ENCODE measurements at places on chromosomes 3 and 15.

GRCh38 chr3:50337175-50337861 is 3.3 kb downstream of the RASSF1 start:
- DNase-seq: peak; percentile 100

- no peak for DNase-seq
These were observed 240.2 kb downstream of the TP63 start for GRCh38 chr3:189871418-189871817.

- no peak for DNase-seq
These were observed 81.9 kb downstream of the CHL1 start for GRCh38 chr3:278300-279064.

DNA sequence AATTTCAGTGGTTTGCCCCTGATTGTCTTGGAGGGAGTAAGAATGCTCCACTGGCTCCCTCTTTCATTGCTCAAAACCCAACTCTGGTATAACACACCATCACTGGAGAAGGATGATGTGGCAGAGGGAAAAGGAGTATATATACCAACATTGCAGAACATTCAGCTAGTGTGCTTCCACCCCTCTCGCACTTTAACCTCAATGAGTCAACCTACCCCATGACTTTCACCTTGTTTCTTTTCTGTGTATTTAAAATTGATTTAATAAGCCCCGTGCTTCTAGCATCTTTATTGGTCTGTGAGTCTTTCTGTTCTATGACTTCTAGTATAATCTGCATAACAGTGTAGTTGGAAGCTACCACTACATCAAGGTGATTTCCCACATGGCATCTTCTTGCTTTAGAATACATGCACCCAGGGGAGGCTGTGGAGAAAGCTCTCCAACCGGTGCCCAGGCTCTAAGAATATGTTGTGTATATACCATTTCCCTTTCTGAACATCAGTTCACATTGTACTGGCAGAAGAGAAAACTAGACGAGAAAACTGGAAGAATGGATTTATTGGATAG is 595.1 kb upstream of the TGFBR2 start:
- no peak for DNase-seq

DNA sequence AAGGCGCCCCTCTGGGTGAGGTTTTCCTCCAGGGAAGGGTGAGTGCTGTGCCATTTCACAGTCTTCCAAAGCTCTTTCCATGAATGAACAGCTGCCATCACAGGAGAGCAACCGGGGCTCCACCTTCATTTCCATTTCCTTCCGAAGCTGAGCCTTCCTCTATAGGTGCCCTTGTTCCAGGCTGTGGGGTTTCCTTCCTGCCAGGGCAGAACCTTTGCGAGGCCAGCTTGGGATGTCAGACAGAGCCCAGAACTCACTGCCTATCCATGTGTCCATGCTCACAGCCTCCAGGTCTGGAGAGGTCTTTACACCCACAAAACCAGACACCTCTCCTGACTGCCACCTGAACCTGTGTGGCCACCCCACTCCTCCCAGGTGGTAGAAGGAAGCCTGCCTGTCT is 49.2 kb downstream of the SLCO2A1 start:
- no peak for DNase-seq

DNA sequence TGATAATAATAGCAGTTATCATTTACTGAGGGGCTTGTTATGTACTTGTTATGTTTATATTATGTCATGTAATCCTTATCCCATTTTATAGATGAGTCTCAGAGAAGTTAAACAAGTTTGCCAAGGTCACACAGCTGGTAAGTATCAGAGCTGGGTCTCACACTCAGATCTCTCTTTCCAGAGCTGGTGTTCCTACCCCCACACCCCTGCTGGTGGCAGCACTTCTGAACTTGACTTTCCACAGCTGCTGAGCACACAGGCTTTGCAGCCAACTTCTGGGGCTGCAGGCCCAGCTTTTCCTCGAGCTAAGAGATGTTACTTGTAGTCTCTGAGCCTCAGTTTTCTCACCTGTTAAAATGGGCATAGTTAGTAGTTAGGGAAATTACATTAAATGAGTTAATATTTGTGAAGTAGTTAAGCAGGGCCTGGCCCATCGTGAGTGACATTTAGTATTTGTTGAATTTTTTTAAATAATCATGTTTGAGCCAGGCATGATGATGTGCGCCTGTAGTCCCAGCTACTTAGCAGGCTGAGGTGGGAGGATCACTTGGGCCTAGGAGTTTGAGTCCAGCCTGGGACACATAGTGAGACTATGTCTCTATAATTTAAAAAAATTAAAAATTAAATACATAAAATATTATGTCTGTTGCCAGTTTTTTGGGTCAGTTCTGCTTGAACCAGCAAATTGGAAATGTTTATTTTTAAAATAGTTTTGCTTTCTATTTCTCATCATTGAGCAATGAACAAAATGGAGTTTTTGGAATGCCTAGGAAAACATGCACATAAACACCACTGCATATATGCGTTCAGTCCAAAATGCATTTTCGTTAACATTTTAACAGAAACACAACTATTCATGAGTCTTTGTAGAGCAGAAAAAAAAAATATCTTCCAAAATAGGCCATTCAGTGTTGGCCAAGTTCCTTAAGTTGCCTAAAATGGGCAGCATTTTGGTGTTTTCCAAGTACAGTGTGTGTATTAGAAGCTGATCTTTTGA is 87.3 kb downstream of the SMAD6 start:
- no peak for DNase-seq

DNA sequence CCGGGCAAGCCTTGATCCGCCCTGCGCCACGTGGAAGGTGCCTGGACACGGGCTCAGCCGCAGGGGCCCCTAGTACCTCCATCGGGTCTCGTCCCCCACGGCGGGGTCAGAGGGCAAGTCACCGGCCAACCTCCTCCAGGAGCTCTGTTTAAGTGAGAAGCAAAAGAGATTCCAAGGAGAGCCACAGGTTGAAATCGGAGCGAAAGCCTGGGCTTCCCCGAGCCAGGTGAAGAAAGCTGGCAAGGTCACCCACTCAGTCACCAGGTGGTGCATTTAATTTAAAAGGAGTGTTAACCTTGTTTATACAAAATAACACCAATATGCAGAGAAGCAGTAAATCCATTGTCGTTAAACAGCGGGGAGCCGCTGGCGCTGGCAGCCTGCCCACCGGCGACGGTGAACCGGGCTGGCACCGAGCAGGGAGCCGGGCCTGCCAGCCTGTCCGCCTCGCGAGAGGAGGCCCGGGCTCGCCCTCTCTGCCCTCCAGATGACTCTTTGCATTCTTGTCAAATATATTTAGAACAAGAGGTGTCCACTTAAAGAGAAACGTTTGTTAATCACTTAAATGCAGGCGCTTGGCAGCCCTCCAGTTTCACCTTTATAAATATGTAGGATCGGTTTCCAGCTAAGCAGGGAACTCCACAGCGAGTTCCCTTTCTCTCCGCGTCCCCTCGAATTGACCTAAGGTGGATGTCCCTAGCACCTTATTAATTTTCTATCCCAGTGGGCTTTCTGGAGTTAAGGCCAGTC is 277.3 kb upstream of the NR2F2 start:
- DNase-seq: no peak

GRCh38 chr3:183255348-183255730 is 2.3 kb downstream of the B3GNT5 start:
- no peak for DNase-seq

- no peak for DNase-seq
These were observed 97.8 kb upstream of the SPRED1 start for GRCh38 chr15:38154837-38155236.

- DNase-seq: no peak
These were observed 290.8 kb downstream of the NEK10 start for GRCh38 chr3:27078246-27078913.

- DNase-seq: no peak
These were observed 331.0 kb downstream of the ZBTB20 start for GRCh38 chr3:114816052-114816451.

DNA sequence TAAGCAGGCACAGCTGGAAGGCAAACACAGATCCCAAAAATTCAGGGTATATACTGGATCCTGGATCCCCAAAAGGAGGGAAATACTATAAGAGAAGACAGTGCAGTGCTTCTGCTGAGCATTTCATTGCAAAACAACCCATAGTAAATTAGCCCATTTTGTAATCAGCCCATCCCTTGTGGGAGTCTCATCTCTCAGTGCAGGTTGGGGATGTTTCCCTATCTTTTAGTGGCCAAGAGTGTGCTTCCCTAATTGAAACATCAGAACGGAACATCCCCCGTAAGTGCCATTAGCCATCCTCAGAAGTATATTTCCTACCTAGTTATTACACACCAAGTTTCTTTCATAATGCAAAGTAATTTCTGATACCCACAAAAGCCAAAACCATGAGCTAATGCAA is 11.2 kb upstream of the MTMR14 start:
- no peak for DNase-seq

GRCh38 chr3:40208251-40208650 is 101.3 kb upstream of the EIF1B start:
- DNase-seq: no peak

GRCh38 chr3:121072133-121072532 is 164.1 kb downstream of the STXBP5L start:
- no peak for DNase-seq

DNA sequence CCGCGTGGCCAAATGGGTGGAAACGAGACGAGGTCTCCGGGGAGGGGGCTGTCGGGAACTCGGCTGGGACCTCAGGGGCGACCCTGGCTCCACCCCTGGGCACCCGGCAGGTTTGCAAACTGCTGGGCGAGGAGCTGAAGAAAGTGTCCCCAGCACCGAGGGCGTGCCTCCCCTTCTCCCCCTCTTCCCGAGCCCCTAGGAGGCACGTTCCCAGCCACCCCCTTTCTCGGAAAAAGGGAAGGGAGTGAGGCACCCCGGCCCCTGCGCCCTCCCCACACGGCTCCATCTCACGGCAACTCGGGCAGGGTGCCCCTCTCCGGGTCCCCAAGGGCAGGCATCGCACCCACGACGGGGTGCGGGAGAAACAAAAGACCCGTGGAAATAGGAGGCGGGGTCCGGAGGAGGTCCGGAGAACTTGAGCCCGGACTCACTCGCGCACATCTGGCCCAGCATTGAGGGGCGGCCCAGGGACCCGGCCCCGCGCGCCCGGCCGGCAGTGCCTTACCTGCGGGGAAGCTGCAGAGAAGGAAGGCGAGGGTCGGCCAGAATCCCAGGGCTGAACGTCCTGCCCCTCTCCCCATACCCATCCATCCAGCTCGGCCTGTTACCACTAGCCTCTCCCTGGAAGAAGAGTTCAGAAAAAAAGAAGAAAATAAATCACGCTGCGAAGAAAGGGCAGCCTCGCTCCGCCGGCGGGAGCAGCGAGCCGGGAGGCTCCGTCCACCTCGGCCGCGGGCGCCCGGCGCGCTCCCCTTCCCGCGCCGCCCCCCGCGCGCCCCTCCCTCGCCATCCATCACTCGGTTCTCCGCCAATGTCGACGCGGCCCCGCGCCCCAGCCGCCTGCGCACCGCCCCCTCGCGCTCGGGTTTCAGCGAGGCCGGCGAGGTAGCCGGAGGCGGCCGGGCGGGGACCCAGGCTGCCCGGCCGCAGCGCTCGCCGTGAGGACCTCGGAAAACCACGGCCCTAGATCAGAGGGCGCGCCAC is 16.3 kb downstream of the RGMA start:
- no peak for DNase-seq

GRCh38 chr15:80643431-80643951 is 51.6 kb upstream of the ABHD17C start:
- DNase-seq: no peak

GRCh38 chr3:76760336-76760735 is 279.6 kb upstream of the ROBO2 start:
- no peak for DNase-seq

- no peak for DNase-seq
These were observed 172.2 kb upstream of the TSPAN3 start for GRCh38 chr15:77243135-77243534.

GRCh38 chr3:158769549-158769948 is 32.3 kb upstream of the MFSD1 start:
- no peak for DNase-seq

DNA sequence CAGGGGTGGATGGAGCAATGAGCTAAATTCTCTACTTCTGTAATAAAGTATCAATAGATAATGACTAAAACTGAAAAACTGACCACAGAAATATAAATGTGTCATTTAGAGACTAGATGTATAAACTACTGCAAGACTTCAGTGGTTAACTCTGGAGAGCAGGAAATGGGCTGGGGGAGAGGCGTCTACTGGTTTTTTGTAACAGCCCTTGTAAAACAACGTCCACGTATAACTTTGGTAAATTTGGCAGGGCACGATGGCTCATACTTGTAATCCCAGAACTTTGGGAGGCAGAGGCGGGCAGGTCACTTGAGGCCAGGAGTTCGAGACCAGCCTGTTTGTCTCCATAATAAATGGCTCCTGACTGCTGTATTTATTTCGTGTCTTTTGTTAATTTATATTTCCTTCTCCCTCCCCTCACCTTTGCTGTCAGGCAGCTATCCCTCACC is 12.5 kb downstream of the RAB27A start:
- no peak for DNase-seq

DNA sequence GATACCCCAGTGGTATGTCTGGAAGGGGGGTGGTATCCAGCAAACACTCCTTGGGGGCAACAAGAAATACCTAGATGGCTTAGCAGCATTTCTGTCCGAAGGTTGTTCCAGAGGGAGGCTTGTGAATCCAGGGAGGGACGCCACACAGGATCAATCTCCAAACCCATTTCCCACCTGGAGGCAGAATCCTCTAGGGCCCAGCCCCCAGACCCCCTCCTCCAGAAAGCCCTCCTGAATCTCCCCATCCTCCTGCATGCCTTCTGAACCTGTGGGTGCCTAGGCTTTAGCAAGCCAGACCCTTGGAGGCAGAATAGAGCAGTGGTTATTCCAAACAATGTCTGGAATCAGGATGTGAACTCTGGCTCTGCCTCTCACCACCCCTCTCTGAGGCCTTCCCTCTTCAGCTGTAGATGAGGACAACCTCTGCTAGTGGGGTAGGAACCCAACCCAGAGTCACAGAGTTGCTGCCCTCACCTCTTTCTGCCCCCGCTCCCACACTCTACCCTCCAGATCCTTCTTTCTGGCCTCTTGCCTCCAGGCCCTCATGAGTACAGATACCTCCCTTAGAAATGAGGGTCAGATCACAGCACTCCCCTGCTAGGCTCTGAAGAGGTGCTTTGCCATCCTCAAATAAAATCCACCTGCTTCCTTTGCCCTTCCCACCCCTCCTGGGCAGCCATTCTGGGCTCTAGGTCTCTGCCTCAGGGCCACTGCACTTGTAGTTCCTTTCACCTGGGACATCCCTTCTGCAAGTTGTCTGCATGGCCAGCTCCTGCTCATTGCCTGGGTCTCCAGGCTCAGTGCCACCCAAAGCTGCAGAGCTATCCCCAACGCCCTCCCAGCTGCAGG is 8.1 kb downstream of the CISH start:
- no peak for DNase-seq

DNA sequence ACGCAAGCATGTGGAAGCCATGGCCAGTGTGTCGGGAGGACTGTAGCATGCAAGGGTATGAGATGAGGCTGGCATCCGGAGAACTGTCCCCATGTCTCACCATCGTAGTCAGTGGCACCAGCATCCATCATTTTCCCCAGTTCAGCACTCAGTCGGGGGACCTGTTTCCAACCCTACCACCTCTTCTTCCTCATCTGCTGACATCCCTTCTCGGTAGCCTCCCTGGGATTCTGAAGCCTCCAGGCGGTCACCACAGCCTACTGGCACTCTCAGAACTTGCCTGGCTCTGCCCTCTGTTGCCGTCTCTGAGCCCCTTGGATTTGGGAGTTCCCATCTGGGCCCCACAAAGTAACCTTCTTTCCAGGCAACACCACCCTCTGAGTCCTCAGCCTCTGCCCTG is 131.1 kb upstream of the ABHD17C start:
- DNase-seq: peak; percentile 49

GRCh38 chr15:96356494-96357455 is 26.3 kb downstream of the NR2F2 start:
- DNase-seq: no peak
